NCI-H187 treated with DMSO at 0.1 percent for 48 hours (cell line): ENCODE measurements at places on chromosomes 7 and 10.

DNA sequence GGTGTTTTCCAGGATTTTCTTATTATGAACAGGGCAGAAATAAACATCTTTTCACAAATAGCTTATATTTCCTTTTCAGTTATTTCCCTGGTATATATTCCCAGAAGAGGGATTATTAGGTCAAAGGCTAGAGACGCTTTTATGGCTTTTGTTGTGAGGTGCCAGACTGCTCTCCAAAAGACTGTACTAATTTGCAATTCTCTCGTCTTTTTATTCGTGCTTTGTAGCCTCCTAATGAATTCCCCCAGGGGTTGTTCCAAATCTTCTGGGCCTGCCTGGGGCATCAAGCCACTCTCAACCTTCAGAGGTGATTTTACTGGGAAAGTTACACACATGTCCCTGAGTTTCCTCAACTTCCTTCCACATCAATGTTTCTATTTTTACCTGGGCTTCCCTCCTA is 34.0 kb upstream of the R3HCC1L start:
- no peak for DNase-seq

- DNase-seq: no peak
These were observed 6.3 kb upstream of the CACNA2D1 start for GRCh38 chr7:82449910-82450309.

DNA sequence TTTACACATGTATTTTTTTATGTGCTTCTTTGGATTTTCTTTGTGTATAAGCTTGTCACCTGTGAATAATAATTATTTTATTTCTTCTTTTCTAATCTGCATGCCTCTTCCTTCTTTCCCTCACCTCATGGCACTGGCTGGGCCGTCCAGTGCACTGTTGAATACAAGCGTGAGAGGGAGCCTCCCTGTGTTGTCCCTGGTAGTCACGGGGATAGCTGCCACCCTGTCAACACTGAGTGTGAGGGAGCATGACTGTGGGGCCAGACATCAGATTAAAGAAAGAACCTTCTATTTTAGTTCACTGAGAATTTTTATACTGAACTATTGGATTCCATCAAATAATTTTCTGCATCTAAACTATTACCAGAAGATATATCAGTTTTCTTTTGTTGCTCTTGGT is 187.9 kb downstream of the CDC14C start:
- DNase-seq: no peak

- DNase-seq: no peak
These were observed 84.7 kb downstream of the SEM1 start for GRCh38 chr7:96624954-96625353.

GRCh38 chr10:133362846-133363245 is 5.0 kb upstream of the FUOM start:
- DNase-seq: no peak

DNA sequence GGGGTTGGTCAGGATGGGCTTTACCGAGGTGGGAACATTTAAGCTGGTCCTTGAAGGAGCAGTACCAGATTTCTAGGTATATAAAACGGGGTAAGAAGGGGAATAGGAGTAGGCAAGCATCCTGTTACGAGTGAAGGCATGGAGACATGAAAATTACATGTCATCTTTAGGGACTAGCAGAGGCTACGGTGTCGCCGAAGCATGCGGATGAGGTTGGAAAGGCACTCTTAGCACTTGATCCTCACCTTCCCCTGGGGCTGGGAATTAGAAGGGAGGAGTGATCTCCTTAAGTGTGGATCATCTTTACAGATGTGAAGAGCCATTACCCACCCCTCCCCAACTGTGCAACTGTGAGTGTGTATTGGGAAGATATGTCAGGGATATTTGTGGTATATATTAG is 13.8 kb upstream of the ZRANB1 start:
- no peak for DNase-seq

GRCh38 chr10:94546049-94546900 is 687 bp downstream of the HELLS start:
- DNase-seq: no peak

DNA sequence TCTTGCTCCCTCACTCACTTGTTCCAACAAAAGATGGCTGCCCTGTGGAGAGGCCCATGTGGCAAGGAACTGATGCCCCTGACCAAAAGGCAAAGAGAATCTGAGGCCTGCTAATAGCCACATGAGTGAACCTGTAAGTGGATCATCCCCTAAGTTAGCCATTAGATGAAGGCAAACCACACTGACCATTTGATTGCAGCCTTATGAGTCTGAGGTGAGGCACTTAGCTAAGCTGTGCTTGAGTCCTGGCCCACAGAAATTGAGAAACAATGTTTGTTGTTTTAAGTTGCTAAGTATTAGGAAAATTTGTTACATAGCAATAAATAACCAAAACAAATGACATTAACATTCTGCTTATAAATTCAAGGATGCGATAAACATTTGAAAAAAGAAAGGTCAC is 100.1 kb upstream of the BET1 start:
- DNase-seq: no peak

- no peak for DNase-seq
These were observed 4.5 kb downstream of the GHRHR start for GRCh38 chr7:30968294-30968693.

DNA sequence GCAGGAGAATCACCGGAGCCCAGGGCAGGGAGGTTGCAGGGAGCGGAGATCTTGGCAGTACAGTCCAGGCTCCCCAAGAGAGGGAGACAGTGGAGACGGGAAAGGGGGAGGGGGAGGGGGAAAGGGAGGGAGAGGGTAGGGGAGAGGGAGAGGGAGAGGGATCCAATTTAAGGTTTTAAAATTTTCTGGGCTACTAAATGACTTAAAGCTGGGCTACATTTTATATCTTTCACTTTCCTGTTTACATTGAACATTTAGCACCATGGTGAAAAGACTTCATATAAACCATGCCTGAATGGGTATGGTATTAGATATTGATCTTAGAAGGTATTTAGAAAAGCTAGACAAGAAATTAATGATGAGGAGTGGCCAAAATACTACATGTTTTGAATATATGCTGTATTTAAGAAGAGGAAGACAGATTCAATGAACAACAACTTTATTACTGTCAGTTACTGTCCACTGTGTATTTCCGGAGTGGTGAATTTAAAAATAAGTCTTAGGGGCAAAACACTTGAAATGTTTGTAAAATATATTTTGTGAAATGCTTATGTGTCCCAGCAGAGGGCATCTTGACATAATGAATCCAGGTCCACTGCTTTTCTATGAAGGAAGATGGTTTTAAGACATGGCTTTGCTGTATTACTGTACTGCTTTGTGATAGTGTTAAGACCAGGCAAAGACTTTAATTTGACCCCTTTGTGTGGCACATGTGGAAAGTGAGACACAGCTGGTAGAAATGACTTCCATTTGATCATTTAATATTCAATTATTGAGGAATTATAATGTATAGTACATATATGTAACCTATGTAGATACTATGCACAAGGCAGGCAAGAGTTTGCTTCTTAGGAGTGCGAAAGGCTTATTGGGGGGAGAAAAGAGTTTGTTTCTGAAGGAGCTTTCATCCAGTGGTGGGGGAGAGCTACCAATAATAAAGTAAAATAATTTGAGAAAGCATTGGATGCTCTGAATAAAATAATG is 52.8 kb downstream of the NRF1 start:
- DNase-seq: no peak

GRCh38 chr10:70726909-70727495 is 54.7 kb downstream of the ADAMTS14 start:
- no peak for DNase-seq

GRCh38 chr7:106021151-106022067 is 58.3 kb downstream of the CDHR3 start:
- DNase-seq: no peak

- DNase-seq: no peak
These were observed 133.9 kb upstream of the FEZF1 start for GRCh38 chr7:122438492-122438891.
